ENCODE measurements at places on chromosomes 1 and 21.

GRCh38 chr1:170887726-170888125, 47.6 kb upstream of the MROH9 start:
- DNase-seq: no peak

- peak; percentile 71 for DNase-seq
Measured at GRCh38 chr1:9823943-9824701, at the start of gene CLSTN1. Gene CLSTN1, minus strand, starts transcription at chr1:9823965. Its CDS starts 232 bp downstream, at chr1:9823733.

DNA sequence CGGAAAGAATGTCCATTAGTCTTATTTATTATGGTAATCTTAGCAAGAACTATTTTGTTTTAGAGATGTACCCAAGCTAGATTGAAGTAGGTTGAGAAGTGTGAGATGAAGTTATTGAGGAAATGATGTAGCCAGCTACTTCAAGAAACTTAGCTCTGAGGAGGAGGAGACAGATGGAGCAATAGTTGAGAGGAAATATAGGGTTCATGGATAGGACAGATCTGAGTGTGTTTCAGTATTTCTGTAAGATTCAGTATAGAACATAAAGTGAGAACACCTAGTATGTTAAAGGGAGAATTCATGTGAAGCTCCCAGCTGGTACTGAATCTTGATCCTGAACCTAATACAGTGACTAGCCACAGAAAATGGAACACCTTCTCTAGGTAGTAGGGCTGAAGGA, 28.9 kb downstream of the TSNAX start:
- DNase-seq: no peak

DNA sequence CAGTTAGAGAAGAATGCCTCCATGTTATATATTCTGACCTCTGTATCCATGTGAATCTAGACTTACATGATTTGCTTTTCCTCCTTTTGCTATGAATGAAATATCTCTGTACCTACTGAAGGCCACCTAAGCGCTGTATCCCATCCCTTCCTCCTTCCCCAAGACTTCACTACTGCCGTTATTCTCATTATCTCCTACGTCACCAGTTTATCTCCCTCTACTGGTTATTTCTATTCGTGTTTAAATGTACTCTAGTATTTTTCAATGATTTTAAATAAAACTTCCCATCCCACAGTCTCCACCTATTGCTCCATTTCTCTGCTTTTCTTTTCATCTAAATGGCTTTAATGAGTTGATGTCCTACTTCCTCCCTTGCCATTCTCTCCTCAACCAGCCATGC, 110.0 kb downstream of the KCTD3 start:
- no peak for DNase-seq

DNA sequence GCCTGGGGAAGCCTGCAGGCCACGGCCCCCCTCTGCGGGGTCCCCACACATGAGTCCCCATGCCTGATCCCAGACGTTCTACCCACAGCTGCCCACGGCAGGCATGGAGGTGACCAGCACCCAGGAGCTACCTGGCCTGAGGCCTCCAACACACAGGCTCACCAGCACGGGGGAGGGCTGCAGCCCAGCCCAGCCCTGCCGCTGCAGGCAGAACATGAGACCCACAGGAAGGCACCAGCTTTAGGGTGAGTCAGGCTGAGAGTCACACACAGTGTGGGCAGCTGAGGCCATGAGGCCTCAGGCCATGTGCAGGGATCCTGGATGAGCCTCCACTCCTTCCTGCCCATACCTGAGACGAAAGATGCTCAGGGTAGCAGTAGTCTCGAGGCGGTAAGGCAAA, 121.1 kb downstream of the PSMG1 start:
- DNase-seq: no peak

GRCh38 chr1:40036574-40036973, 4.0 kb upstream of the CAP1 start:
- DNase-seq: no peak

DNA sequence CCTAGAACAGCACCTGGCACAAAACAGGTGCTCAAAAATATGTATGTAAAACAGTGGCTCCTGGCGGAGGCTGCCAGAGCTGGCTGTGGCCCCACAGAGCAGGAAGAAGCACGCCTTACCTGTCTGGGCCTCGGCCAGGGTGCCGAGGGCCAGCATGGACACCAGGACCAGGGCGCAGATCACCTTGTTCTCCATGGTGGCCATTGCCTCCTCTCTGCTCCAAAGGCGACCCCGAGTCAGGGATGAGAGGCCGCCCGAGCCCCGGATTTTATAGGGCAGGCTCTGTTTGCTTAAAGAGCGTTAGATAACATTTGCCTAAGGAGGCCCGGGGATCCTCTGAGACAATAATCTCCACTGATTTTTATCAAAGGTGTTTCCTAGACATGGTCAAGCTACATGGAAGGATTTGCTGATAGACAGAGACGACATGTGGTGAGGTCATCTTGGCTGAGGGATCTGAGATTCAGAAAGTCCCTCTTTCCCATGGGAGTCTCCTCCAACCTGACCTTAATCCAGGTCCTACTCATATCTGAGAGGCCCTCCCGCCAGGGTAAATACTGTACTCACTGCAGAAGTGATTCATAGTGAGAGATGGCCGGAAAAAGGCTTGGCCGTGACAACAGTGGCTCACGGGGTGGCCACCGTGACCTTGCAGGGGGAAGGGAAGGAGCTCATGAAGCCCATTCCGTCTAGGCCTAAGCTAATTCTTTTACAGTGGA, at the start of gene TFF1:
Gene TFF1 (minus strand): TSS at position 244 of the 719 bp plus-strand sequence. CDS start 40 bp downstream, at position 204.
- DNase-seq: no peak

GRCh38 chr1:153919876-153920852, 2.6 kb downstream of the GATAD2B start:
- no peak for DNase-seq

- no peak for DNase-seq
Measured at GRCh38 chr1:70745199-70745598, 302.4 kb downstream of the PTGER3 start.

GRCh38 chr21:44966135-44967081, 26.6 kb downstream of the SLX9 start:
- no peak for DNase-seq

GRCh38 chr1:150409504-150410362, 45.8 kb downstream of the RPRD2 start:
- no peak for DNase-seq

DNA sequence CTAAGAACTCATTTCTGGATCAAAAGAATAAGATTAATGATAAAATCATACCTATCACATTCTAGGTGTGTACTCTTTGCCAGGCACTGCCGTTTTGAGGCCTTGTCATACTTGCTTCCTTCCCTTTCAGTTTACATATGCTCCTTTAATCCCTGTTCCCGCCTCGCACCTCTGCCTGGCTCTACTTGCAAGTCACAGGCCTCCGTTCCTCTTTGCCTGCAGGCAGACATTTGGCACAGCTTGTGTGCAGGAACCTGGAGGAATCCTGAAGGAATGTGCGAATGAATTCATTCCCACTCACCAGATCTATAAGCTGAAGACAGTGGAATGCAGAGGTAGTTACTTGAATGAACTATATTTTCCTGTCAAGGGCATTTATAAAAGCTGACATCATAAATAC, 13.8 kb downstream of the WLS start:
- no peak for DNase-seq

GRCh38 chr21:33206771-33207281, 22.9 kb upstream of the IFNAR2 start:
- DNase-seq: no peak

GRCh38 chr1:21239221-21239620, 51.0 kb downstream of the ECE1 start:
- no peak for DNase-seq

DNA sequence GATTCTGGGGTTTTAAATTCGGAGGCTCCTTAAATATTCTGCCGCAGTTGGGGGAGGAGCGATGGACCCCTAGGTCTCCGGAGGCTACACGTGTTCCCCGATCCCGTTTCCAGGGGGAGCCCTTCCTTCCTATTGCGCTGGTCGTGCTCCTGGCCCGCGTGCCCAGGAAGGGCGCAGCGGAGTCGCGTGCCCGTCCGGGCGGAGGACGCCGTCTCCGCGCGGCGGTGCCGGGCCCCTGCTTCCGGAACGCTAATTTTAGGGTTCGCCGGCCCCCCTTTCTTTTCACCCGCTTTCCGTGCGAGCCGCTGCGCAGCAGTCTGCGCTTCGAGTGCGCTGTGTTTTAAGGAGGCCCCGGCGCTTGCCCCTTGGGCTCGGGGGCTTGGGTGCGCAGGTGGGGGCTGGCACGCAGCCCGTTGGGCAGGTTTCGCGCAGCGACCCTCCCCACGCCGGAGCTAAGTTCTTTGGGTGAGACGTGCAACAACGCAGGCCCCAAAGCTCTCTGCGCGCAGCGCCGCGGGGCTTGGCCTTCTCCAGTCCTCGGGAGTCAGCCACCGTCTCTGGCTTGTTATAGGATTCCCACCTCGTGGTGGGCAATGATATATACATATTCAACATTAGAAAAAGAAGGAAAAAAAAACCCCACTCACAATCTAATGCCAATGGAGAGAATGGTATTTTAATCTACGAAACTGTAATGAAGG, 43.5 kb upstream of the DNAJC6 start:
- DNase-seq: no peak

DNA sequence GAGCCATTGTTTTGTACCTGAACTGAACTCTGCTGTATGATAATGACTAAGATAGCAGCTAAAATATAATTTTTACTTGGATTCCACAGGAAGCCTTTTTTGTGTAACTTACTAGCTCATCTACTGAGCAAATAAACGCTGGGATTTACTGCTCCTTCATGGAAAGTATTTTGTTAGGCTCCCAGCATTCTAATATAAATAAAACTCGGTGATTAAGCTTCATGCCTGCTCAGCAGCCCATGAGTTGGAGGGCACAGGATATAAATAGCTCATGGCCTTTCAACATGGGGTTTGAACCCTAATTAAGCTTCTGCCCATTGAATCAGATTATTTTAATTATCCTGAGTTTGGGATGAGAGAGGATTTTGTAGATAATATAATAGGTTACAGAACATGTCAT, 180.0 kb downstream of the PCP4 start:
- no peak for DNase-seq

GRCh38 chr1:214550013-214550856, 1.2 kb downstream of the PTPN14 start:
- no peak for DNase-seq

DNA sequence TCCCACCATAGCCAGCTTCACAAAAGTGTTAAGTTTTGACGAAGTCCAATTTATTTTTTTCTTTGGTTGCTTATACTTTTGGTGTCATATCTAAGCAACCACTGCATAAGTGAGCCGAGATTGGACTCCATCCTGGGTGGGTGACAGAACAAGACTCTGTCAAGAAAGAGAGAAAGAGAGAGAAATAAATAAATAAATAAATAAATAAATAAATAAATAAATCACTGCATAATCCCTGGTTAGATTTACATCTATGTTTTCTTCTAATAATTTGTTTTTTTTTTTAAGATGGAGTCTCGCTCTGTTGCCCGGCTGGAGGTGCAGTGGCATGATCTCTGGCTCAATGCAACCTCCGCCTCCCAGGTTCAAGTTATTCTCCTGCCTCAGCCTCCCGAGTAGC, 18.3 kb upstream of the ZFYVE9 start:
- no peak for DNase-seq

DNA sequence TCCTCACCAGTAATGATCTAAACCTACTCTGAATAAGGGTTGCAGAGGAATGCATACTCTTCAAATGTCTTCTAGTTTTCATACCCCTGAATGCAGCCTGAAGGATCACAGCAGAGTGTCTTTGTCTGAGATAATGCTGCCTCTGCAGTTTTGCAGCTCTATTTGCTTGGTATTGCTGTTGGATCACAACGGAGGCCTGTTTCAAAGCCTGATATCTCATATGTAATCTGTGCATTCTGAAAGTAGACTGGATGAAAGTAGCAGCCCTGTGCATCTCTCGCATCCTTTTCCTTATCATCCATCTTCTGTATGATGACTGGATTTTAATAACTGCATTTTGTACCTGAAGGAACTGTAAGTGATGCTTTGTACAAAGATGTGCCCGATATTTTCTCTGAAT, 34.9 kb upstream of the F13B start:
- DNase-seq: no peak

GRCh38 chr1:200323856-200324400, 85.9 kb downstream of the ZNF281 start:
- DNase-seq: no peak

DNA sequence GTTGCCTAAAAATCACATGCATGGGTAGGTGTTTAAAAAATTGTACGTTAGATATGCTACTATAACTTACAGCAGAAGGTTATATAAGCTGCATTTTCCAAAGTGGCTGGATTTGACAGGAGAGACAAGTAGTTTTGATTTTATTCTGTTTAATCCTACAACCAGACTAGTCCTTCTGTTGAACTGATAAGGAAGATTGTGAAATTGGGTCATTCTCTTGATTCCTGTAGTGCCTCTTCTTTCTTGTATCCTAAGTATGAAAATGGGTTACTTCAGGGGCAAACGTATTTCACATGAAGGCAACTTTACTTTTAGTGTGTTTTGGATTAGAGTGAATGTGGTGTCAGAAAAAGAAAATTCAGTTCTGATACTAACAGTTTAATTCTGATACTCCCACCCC, 19.0 kb downstream of the CDC42 start:
- no peak for DNase-seq

DNA sequence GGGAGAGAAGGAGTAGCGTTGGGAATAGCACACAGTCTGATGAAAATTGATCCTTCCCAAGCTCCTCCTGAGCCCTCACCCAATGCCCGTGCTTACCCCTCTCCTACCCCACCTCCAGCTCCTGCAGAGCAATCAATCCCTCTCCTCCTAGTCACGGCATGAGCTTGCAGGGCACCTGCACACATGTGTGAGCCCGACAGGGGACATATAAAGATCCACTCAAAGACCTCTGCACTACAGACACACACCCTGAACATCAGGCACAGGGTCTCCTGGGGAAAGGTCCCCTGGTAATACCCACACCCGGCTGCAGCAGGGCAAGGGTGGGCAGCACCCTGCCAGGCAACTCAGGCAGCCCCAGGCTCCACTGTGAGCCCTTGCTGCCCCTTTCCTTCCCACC, 426 bp downstream of the VSIG8 start:
- DNase-seq: no peak

DNA sequence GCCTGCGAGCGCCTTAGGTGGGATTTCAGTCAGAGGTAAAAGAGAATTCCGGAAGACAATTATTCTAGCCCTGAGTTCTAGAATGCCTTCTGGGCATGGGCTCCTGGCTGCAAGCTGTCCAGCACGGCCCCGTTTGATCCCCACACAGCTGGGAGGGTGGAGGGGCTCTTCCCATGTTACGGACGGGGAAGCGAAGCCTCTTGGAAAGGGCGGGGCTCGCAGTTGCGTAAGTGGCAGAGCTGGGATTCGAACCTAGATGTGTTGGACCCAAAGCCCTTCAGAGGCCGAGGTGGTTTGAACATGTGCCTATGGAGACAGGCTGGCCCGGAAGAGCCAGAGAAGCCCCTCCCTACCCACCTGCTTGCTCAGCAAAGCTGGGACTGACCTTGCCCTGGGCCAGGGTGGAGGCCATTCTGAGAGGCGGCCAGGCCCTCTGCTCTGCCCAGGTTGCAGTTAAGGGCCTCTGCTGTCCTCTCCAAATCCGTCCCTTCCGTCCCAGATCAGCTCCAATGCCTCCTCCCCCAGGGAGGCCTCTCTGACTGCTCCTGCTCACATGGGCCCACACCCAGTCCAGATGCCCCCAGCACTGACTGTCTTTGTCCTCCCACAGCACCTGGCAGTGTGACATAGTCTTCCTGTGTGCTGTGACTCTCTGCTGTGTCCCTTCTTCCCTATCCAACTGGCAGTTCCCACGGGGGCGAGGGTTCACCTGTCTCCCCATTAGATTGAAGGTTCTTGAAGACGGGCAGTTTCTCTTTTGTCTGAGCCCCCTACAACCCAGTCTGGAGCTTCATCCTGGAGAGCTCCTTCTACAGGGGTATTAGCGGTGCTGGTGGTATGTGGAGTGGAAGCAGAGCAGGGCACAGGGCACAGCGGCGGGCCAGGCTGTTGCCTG, 1.2 kb upstream of the HSPB7 start:
- DNase-seq: no peak

GRCh38 chr1:110601332-110601731, 4.8 kb downstream of the KCNA2 start:
- no peak for DNase-seq

GRCh38 chr21:26845066-26845758, at the start of gene ADAMTS1:
Gene ADAMTS1, minus strand, starts transcription at chr21:26845409. Its CDS starts 455 bp downstream, at chr21:26844954.
- DNase-seq: peak; percentile 1

Data from activated CD8-positive, alpha-beta memory T cell treated with anti-CD3 and anti-CD28 coated beads for 48 hours (primary cell).